ENCODE measurements at places on chromosomes 16 and 17.

GRCh38 chr16:16120044-16120381 lies 103.3 kb downstream of the ABCC6 start:
- peak; percentile 35 for DNase-seq

- peak; percentile 2 for DNase-seq
Observed at GRCh38 chr16:58661199-58661830, 23.3 kb downstream of the SLC38A7 start.

DNA sequence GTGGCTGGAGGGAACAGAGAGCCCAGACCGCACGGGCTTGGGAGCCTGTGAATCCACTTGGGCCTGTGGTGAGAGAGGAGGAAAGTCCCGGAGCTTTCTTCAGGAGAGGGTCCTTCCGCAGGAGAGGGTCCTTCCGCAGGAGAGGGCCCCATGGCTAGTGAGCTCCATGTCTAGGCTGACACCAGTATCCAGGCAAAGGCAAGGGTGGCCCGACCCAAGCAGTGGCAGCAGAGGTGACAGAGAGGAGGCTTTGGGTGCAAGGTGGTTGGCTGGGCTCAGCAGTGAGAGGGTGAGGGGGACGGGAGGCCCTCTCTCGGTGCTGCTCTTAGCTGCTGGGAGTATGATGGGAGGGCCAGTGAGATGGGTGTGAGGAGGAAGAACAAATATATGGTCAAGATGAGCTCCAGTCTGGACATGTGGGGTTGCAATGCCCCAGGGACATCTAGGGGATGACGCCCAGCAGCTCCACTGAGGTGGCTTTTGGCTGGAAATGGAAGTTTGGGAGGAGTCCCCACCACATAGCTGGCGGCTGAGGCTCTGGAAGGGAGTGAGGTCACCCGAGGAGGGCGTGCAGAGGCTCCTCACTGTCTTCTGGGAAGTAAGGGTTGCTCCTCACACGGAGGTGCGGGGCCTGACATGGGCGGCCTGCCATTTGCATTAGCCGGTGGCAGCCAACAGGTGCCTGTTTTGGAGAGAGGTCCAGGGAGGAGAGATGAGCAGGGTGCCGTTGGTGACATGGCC lies 2.3 kb upstream of the HSD3B7 start:
- DNase-seq, result no peak

DNA sequence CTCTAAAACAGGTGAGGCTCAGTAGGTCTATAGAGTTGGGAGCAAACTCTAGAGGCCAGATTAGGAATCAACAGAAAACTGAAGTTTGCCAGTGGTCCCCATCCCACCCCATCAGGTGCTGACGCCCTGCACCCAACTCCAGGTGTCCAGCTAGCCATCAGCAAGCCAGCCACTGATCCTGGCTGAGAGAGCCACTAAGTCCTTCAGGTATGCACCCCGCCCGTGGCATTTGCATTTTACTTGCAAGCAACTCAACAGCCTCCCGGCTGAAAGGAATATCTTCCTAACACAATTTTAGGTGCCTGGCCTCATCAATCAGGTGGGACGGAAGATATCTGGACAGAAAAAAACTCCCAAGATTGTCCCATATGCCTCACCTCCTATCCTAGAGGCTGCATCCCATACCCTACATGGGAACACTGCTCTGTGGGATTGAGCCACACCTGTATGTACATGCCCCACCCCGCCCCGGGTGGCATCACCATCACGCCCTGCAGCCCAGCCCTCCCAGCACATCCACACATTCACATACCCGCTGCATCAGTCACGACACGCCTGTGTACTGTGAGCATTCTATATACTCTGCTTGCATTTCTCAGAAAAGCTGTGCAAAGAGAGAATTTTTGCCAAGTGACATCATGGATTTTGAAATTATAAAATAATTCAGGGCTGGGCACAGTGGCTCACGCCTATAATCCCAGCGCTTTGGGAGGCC lies 8.3 kb downstream of the OTOP3 start:
- DNase-seq, result no peak

GRCh38 chr17:63268827-63269226 lies 177.3 kb downstream of the CYB561 start:
- DNase-seq, result no peak

DNA sequence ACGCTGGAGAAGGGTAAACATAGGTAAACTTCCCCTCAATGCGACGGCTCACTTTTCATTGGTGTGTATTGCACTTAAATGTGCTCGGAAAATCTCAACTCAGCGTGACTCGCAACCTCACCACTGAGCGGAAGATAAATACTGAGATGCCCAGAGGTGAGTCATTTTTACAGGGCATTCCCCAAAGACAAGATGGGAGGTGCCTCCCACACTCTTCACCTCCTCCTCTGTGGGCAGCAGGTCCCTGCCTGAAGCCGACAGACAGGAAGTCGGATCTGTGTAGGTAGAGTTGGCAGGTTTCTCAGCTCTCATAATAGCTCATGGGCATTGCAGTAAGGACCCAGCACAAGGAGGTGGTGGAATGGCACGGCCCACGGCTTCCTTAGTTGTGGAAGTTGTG lies 274.6 kb upstream of the HSBP1 start:
- no peak for DNase-seq

DNA sequence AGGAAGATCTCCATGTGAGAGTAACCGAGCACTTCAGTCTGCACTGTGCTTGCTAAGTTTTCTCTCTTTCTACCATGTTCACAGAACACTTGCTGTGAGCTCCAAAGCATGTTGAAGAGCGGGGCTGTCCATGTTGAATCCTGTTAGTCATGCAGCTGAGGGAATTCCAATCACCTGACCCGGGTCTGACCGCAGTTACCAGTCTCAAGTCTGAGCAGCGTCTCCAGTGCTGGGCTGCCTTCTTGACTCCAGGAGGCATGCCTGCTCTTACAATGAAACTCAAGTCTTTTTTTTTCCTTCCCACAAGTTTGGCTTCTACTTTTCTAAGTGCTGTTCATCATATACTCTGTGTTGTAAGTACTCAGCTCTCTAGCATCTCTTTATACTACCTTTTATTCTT lies 44.3 kb downstream of the HOXB1 start:
- no peak for DNase-seq

- no peak for DNase-seq
Observed at GRCh38 chr17:68820476-68820824, 134.7 kb downstream of the ABCA8 start.

DNA sequence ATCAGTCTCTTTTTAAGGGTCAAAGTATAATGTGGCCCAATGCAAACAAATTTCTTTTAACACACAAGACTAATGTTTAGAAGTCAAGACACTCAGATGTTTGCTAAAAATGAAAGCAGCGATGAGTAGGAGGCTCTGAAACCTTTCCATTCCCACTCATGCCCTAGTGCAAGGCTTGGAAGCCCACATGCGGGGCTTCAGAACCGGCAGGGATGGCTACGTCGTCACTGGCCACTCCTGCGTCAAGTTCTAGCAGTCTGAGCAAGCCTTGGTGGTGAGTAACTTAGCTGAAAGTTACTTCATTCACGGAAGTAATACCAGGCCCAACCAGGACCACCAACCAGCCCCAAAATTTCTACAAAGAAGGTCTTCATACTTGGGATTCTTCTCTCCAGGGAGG lies 14.8 kb upstream of the TMED6 start:
- DNase-seq, result no peak

DNA sequence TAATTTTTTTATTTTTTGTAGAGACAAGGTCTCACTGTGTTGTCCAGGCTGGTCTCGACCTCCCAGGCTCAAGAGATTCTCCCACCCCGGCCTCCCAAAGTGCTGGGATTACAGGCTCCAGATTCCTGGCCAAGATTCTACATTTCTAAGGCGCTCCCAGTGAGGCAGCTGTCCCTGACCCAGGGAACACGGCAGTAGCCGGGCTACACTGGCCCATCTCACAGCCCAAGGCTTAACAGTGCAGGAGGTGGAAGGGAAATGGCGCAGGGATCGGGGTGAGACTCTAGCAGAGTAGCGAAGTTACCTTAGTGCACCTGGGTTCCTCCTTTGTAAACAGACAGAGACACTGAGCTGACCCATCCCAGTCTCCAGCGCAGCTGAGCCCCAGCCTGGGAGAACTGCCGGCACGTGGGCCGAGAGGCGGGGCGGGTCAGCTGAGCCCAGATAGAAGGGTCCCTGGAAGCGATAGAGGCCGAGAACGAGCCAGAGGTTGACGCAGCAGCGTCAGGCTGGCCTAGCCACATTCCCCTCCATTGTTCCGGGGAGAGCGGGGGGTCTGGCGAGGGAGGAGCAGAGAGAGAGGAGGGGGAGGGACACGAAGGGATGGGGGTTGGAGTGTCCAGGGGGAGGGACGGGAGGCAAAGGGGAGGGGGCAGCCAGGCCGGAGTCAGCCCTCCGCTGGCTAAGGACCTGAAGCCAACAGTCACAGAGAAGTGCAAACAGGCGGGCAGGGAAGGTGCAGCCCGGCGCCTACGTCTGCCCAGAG lies 2.5 kb downstream of the CARHSP1 start:
- no peak for DNase-seq

- no peak for DNase-seq
Observed at GRCh38 chr17:30000755-30001257, 59.4 kb downstream of the EFCAB5 start.

DNA sequence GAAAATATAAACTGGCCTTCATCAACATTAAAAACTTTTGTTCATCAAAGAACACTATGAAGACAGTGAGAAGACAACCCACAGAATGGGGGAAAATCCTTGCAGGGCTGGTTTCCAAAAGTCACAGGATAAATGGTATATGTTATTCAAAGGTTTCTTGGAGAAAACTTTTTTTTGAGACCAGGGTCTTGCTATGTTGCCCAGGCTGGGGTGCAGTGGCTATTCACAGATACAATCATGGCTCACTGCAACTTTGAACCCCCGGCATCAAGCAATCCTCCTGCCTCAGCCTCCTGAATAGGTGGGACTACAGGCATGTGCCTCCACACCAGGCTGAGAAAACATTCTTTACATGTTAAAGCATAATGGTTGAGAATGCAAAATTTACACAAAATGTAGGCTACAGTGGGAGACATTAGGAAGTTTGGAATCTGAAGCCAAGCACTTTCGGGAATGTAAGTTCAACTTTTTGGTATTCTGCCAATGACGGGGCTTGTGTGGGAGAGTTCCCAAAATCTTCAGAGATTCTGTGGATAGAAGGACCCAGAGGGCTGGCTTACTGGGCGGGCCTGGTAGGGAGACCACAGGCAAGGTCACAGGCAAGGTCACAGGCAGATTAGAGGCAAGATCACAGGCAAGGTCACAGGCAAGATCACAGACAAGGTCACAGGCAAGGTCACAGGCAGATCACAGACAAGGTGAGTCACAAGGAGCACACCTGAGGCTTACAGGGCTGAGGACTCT lies 24.2 kb upstream of the ATP2A3 start:
- peak; percentile 6 for DNase-seq

DNA sequence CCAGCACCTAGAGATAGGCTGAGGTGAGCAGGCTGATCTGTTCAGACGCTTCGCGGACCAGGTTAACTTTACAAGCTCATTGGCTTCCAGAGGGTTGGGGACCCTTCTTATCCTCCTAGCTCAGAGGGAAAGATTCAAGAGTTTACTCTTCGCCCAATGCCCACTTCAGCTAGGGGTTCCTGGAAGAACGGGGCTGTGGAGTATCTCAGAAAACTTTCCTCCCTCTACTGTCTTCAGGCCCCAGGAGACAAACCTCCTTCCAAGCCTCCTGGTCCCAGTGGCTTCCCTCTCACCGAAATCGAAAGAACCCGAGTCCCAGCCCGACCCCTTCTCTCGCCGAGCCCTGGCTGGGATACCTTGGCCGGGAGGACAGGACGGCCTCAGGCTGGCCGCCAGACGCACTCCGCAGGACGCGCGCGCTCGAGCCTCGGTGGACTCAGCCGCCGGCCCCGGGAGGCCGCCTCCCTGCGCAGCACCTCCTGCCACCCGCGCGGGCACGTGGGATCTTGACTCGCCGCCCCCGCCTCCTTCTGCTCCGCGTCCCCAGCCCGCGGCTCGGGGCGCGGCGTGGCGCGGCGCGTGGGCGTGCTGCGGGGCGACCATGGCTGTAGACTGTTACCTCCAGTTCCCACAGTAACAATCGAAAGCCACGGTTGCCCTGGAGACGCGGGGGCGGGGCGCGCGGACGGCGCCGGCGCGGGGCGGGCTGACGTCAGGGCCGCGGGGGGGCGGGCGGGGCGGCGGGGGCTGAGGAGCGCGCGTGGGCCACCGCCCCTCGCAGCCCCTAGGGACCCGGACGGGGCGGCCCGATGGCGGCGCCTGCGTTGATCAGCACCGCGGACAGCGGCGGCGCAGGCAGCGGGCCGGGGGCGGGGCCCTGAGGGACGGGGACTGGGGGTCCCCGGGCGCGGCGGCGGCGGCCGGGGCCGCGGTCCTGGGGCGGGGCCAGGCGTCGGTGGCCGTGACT lies 5.3 kb upstream of the HIC1 start:
- DNase-seq, result no peak

DNA sequence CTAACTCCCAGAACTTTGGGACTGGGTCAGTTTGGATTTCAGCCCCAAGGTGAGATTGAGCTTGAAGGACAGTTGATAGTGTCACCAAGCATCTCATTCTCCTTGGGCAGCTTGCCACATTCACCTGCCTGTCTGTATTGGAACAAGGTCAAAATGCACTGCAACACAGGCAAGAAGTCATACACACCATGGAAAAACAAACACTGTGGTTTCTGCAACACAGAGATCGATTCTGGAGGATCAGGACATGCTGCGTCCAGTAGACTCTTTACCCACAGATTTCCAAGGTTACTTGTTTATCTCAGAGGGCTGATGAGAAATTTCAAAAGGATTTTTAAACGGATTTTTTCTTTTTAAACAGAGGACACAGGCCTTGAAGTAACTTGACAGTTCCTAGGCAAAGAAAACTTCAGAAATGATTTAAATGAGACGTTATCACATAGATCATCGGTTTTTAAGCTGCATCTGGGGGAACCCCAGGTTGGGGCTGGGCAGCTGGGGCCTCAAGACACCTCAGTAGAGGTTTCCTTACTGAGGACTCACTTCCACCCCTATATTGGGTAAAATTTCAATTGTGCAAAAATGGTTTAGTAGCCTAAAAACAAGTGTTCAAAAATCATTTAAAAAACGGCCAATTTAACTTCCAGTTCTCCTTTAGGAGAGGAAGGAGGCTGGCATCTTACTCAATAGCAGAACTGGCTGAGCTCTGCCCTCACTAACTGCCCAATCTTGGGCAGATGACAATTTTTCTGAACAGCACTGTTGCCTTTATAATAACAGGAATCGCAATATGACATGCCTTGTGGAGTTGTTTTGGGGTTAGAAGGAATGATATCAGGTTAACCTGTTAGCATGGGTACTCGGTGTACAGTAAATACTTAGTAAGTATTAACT lies 299.3 kb downstream of the XYLT1 start:
- no peak for DNase-seq

DNA sequence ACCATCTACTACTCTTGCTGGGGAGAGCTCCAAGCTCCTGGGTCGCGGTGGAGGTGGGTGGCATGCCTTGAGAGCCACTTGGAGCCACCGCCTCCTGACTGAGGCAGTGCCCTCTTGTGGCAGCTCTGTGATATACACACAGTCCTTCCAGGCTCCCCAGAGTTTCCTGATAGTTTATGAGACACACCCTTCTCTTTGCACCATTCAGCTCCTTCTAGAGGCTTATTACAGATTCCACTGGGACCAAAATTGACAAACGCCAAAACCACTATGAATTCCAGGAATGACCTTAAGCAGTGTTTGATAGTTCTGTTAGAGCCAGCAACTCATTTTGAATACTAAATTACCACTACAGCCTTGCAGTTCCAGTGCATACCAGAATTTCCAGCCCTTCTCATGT lies 170.1 kb upstream of the CDH13 start:
- DNase-seq, result no peak
